Memory B cell (primary cell): ENCODE measurements at places on chromosomes 1 and 21.

DNA sequence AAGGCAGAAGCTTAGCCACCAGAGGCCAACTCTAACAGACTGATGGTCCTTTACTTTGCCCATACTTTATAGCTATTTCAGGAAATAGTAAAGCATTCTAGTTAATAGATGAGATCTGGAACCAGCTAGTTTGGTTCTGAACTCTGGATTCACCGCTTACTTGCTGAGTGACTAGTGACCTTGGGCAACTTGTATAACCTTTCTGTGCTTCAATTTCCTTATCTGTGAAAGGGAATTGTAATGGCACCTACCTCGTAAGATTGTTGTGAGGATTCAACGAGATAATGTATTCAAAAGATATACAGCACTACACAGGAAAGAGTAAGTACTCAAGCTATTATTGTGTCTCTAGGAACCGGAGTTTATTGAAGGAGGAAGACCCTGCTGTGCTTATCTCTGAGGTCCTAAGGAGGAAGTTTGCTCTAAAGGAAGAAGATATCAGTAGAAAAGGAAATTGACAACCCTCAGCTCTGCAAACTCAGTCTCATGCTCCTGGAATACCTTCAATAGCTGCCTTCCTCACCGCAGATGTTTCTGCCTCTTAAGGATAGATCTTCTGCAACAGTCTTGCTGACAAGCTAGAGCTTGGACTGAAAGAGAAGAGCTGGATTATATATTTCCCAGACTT is 11.9 kb downstream of the MTFR1L start:
- no peak for DNase-seq

GRCh38 chr1:236835491-236835890 is 40.4 kb downstream of the MTR start:
- no peak for DNase-seq

DNA sequence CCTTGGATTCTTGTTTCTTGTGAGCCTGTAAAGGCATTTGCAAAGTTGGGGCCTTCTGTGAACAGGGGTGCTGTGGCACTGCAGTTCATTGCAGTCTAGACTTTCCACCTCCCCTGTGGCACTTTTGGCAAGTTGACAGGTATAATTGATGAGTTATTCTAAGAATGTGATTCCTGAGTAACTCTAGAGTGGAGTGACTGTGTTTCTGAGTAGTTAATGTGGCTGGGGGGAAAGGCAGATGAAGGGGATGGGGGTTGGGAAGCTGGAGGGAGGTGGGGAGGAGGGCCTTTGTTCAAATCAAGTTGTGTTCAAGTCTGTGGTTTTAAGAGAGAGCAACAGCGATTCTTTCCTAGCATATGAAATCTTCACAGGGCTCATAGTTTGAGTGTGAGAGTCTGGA is 32.9 kb downstream of the PBX1 start:
- no peak for DNase-seq

DNA sequence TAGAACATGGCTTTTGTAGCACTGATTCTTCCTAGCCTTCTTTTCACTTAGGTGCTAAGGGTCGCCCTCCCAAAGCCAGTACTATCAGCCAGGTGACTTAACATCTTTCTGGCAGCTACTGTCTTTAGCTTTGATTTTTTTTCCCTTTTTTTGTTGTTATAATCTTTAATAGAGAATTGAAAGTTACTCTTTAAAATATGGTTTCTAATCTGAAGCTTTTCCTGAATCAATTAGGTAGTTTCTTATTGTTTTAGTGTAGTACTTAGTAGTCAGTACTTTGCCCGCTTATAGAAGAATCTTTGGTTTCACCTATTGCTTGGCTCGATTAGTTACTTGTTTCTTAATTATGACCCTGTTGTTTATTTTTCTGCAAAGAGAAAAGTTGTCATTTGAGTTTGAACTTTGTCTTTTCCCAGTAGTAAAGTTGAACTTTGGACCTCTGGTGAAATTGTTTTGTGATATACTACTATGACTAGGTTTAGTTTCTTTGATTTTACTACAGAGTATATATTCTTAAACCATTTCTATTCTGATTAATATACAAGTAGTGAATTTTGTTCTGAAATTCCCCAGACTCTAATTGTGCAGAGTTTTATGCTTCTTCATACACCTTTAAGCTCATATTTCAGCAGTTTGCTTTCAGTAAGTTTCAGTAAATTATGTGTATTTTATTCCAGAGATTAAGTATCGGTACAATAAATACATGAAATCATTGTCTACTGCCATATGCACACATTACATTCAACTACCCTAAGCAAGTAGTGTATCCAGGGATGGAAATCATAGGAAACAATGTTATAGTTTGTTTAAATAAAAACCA is 3.9 kb downstream of the MAGI3 start:
- no peak for DNase-seq

DNA sequence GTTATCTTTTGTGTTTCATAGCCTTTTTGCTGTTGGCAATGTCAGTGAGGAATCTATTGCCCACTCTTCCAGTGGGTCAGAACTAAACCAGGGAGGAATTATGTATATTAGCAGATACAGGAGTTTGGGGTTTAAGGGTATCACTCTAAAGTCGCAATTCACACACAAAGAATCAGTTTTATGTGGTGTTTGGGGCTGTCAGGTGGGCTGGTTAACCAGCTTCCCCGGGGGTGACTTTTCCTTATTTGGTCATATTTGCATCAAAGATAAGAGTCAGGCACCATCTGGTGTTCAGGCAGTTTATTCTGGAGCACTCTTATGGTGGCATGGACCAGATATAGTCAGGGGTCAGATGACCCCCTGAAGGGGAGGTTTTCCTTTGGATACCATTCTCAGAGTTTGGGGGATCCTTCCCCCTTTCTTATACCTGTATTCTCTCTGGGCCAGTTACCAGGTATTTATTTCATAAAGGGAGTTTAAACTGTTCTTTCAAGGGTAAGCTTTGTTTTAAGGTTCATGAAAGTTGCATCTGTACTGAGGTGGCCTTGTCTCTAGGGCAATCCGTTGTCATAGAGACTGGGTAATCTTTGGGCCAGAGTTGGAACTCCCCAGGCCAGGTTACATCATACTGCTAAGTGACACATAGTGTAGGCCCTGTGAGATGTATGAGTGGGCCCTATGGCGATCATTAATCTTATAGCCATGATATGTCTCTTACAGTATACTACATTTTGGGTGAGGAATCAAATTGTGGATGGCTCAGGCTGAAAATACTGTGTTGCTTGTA is 148.2 kb downstream of the RWDD3 start:
- DNase-seq: no peak

- no peak for DNase-seq
Observed at GRCh38 chr1:232432313-232432712, 197.6 kb downstream of the SIPA1L2 start.

DNA sequence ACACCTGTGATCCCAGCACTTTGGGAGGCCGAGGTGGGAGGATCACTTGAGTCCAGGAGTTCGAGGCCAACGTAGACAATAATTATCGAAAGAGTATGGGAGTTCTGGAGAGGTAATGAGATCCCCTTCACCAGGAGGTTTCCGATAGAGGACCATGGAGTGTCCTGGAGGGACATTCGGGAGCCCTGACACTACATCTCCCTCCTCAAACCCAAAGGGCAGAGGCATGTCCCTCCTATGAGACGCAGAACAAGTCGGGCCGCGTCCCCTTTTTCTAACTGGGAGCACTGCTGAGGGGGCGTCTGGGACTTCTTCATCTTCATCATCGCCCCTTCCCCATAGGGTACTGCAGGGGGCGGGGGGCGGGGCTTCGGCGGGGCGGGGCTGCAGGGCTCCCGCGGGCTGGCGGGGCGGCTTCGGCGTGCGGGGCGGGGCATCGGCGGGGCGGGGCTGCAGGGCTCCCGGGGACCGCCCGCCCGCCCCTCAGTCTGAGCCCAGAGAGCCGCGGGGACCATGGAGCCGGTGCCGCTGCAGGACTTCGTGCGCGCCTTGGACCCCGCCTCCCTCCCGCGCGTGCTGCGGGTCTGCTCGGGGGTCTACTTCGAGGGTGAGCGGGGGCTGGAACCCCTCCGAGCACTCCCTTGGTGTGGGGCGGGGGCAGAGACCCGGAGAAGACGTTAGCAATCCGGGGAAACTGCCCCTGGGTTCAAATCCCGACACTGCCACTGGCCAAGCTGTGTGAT is at the start of gene THEMIS2:
TSS of gene THEMIS2 (plus strand) at position 486 of the 743 bp plus-strand sequence. CDS start at position 514, 28 bp downstream.
- peak; percentile 64 for DNase-seq

GRCh38 chr1:11501491-11501897 is 22.5 kb downstream of the DISP3 start:
- no peak for DNase-seq

DNA sequence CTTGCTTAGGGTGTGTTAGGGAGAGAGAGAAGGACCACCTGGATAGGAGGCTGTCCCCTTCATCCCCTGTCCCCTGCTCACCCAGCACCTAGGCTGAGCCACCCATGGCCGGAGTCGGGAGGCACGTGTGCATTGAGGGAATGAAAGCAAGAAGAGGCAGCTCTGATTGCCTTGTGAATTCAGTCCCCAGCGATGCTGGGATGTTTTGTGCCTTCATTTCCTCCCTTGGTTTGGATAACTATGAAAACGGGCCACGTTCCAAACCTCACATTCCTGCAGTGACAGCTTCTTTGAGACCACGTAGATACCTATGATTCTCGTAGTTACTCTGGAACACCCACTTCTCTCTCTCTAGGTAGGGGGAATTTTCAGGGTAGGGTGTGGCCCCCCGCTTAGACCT is 67.1 kb downstream of the MAN1C1 start:
- no peak for DNase-seq

- no peak for DNase-seq
Observed at GRCh38 chr1:155651861-155652661, 36.5 kb downstream of the YY1AP1 start.

GRCh38 chr1:242023805-242024204 is 24.9 kb upstream of the MAP1LC3C start:
- DNase-seq: no peak

GRCh38 chr1:158611916-158612315 is 6.8 kb downstream of the OR10Z1 start:
- no peak for DNase-seq

GRCh38 chr1:233113009-233113879 is 162.8 kb downstream of the NTPCR start:
- no peak for DNase-seq

DNA sequence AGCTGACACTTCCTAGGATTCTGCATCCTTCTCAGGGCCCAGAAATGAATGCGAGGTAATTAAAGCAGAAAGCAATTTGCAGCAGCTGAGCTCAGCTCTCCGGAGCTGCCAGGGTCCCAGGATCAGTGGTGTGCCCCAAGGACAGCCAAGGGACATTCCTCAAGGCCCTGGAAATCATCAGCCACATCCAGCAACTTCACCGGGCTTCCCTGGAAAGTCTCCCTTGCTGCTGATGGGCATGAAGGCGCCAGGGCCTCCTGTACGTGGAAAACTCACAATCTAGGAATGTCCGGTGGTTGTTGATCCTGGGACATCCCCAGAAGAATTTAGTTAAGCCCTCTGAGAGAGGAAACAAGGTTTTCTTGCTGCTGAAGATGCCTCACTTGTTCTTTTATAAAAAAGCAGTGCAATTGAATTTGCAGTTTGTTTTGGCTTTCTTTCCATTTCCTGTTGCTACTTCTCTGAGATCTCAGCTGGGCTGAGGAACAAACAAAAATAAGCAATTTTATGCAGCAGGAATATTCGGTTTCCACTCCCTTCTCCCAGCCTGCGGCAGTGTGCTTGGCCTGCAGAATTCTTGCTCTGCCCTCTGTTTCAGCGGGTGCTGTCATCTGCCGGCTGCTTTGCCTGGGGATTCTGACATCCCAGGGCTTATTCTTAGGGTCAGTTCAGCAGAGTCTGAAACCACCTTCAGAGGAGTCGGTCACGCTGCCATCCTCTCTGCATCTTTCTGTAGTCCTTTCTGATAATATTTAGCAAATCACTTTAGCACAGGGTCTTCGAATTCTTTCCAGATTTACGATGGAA is 85.9 kb downstream of the TCP10L start:
- no peak for DNase-seq

- DNase-seq: no peak
Observed at GRCh38 chr1:9600861-9601834, 12.4 kb downstream of the TMEM201 start.

DNA sequence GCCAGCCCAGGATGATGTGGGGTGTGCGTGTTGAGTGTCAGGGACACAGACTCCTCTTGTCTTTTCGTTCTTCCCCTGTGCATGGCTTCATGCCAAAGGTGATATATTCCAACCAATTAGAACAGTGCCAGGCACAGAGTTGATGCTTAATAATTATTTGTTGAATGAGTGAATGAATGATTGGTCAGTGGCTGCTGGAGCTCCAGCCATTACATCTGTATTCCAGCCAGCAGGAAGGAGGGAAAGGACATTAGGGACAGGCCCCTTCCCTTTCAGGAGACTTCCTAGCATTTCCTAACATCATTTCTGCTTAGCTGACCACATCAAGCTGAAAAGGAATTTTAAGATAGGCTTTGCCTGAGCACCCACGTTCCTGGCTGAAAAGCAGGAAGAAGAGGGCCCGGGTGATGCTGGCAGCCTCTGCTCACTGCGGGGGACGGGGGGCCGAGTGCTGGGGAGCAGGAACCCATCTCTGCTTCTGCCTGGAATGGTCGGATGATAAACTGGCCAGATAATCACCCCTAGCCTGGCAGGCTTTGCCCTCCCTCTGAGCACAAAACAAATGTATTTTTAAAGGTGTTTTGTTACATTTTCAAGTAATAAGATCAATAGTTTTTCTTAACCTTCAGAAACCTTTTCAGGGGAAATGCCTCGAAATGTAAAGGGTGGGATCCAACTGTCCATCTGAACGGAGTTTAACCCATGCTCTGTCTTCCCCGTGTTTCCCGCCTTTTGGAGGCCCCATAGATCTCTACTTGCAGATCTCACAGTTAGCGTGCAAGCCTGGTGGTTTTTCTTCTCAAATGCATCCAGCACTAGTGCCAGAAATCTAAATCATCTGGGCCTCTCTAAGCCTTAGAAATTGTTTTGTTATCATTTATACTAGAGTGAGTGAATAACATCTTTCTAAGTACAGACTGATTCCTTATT is 39.0 kb downstream of the SLC37A1 start:
- no peak for DNase-seq

- no peak for DNase-seq
Observed at GRCh38 chr1:150613061-150613920, 16.1 kb downstream of the ENSA start.

GRCh38 chr21:38520511-38520910 is 22.2 kb upstream of the ERG start:
- no peak for DNase-seq

DNA sequence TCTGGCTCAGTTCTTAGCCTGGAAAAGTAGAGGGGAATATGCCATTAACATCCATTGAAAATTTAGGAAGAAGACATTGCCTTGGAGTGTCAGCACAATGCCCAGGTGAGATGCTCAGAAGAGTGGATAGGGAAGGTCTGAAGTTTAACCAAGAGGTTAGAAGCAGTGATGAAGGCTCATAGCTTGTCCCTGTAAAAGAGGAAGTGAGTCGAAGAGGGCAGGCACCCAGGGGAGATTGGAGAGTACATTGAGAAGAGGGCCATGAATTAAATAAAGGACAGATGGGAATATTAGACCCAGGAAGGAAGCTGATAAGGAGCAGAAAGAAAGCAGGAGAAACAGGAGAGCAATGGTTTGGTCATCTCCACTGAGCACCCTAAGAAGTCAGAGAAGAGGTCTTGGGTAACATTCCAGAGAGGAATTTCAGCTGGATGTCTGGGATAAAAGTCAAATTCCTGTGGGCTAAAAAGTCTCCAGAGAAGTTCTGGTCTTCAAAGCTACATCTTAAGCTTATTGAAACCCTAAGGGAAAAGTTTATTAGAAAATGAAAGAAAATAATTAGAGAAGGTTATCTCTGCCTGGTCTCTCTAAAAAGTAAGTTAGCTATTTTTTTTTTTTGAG is 17.3 kb downstream of the C8B start:
- no peak for DNase-seq
